Cardiac septum (tissue), 1 donor: ENCODE measurements at places on chromosomes 4 and X. TPM values are rescaled to one million over a fixed set of nuclear protein-coding genes. Genes with fewer than 3 reads are reported as not detected.
A peak's percentile ranks its signal among the peaks of the same experiment; 100 is the strongest.

DNA sequence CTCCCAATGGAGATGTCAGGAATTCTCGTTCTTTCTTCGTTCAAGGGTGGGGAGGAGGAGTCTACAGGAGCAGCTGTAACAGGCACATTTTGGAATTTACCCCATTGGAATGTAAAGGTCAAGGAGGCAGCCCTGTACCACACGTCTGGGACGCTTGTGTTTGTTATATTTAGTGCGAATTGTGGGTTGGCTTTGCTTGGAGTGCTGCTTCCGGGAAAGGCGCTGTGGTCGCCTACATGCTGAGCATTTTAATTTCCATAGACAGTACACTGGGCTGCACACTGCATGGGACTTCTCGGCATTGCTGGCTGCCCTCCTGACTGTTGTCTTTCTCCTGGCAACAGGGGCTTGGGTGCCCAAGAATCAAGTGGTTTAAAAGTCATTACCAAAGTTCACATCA, 12.8 kb downstream of the GYG2 start:
- DNase-seq = no peak

GRCh38 chrX:133523081-133523487, 107.8 kb upstream of the GPC4 start:
- no peak for DNase-seq

- DNase-seq = no peak
Measured at GRCh38 chrX:50698944-50699343, 115.0 kb downstream of the SHROOM4 start.

- no peak for DNase-seq
Measured at GRCh38 chr4:5420266-5420665, 288.1 kb downstream of the EVC2 start.

- no peak for DNase-seq
Measured at GRCh38 chr4:7146059-7146785, 46.1 kb upstream of the SORCS2 start.

- DNase-seq = peak; percentile 56
Measured at GRCh38 chrX:56765811-56766553, 36.9 kb downstream of the NBDY start.

DNA sequence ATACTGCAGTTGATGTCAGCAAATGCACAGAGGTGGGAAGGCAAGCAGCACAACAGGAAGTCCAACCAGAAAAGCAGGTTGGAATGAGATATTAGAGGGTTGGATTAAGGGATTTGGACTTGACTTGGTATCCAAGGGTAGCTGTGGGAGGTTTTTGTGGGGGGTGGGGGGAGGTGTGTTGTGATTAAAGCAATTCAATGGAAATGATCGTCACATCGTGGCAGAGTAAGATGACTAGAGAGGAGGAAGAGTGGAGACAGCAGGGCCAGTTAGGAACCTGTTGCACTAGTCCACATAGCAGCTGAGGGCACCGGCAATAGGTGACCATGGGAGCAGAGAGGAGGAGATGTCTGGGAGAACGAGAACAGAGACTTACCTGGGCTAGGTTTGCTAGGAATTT, 2.4 kb downstream of the SLC25A43 start:
- no peak for DNase-seq

DNA sequence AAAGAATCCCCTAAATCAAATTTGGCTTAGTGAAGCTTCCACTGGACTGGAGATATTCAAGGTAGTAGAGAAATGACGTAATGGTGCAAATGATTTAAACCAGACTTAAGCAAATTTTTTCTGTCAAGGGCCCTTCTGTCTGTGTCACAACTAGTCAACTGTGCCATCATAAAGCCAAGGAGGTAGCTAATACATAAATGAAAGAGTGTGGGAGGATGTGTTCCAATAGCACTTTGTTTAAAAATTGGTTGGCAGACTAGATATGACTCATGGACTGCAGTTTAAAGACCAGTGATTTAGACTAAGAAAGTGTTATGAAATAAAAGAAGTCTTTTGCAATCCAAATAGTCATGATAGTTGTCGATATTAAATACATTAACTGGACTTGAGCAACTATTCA, 24.3 kb upstream of the TEX13C start:
- DNase-seq = no peak

- no peak for DNase-seq
Measured at GRCh38 chr4:129604632-129605255, 508.8 kb downstream of the C4orf33 start.

- DNase-seq = peak; percentile 89
Measured at GRCh38 chr4:155759372-155760252, 791 bp downstream of the GUCY1B1 start.

GRCh38 chr4:79413886-79414285, 5.9 kb upstream of the GK2 start:
- DNase-seq = no peak

- DNase-seq = no peak
Measured at GRCh38 chr4:146998157-146998556, 52.5 kb upstream of the TTC29 start.

GRCh38 chrX:132088864-132089263, 39.0 kb downstream of the FRMD7 start:
- no peak for DNase-seq

ZGRF1 gene
- total RNA-seq = 2.8 TPM
